Left lobe of liver (tissue), 2 donors: ENCODE measurements at places on chromosomes 3 and 15. TPM values are rescaled to one million over a fixed set of nuclear protein-coding genes. Genes with fewer than 3 reads are reported as not detected.

TTBK2 gene
- total RNA-seq = 6.6 TPM

TMEM207 gene
- total RNA-seq = not detected

ANKUB1 gene
- total RNA-seq = not detected

MYRIP gene
- 12.7 TPM for total RNA-seq

GOLGA6B gene
- total RNA-seq = 1.4 TPM

ROPN1 gene
- total RNA-seq = not detected

TEX55 gene
- not detected for total RNA-seq

GOLGA8N gene
- 8.8 TPM for total RNA-seq

- no peak for DNase-seq
These were observed 253.2 kb upstream of the LRTM1 start for GRCh38 chr3:55180936-55181535.

GRCh38 chr15:81330366-81331090 is 6.6 kb upstream of the STARD5 start:
- no peak for DNase-seq

DNA sequence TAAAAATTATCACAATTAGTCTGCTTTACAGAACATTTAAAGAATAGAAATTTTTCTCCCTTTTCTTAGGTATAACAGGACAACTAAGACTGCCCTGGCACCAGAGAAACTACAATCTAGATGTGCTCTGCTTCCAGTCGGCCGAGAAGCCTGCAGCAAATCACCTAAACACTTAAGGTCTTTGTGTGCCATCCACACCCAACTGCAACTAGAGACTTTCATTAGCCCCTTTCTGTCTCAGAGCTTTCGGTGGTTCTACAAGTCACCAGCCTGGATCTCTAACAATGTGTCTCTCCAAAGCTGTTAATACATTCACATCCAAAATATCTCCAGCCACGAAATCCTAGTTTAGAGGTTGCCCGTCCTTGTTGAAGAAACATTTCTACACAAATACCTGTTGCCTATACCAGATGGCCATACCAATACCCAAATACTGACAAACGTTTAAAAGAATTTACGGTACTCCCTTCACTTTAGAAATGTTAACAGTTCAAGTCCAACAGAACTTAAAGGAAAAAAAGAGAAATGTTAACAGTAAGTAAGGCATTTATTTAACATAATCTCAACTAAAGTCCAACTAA is 6.7 kb downstream of the PRC1 start:
- DNase-seq = no peak

DNA sequence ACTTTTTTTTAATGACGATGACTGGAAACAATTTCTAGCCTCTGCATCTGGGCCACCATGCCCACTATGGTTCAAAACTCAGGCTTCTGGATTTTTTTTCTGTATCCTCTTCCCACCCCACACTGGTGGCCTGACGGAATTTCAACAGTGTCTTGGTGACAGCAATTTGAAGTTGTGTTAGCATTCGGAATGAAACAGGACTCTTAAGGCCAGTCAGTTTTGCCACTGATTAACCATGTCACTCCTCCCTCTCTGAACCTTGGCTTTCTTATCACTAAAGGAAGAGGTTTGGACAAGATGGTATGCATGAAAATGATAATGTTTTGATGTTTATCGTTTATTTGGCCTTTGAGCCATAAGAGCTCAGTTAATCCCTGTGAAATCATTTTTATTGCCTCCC is 41.6 kb upstream of the BDH1 start:
- no peak for DNase-seq

- DNase-seq = no peak
These were observed 27.1 kb downstream of the FILIP1L start for GRCh38 chr3:100087198-100087597.

DNA sequence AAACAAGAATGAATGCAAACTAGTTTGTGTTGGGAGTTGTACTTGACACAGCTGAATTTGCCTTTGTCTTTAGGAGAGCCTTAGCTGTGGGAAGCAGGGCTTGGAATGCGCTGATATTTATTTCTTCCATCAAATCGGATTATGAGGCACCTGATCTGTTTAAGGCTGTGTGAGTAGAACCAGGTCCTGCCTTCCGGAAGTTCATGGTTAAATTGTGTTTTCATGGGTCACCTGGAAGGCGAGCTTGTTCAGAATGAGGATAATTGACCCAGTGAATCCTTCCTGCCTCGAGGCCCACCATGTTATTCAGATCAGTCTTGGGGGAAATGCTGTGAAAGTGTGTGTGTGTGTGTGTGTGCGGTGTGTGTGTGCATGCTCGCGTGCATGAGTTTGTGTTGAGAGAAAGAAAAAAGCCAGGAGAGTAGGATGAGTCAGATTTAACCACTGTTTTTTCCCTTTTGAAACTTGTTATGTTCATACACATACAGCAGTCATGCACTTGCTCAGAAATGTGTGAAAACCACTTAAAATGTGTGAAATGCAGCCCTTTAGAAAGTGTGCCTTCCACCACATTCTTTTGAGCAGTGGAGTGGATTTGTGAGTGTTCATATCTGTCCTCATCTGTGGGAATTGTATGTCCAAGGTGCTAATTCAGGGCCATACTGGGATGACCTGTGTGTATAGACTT is 36.7 kb downstream of the SMAD3 start:
- no peak for DNase-seq

DNA sequence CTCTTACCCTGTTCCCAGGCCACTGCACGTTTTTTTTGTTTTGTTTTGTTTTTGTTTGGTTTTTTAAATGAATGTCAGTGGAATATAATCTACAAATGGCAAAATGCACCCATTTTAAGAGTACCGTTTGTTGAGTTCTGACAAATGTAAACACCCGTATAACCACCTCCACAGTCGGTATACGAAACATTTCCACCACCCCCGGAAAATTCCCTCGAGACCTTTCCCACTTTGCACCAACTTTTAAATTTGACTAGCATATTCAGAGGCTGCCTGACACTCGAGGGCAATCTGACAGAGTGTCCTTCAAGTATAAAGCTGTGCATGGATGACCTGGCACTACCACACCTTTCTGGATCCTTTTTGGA is 613 bp upstream of the ARHGEF3 start:
- no peak for DNase-seq

GRCh38 chr3:103105206-103105605 is 670.4 kb downstream of the ZPLD1 start:
- DNase-seq = no peak

GRCh38 chr3:132232231-132232792 is 84.9 kb upstream of the ACP3 start:
- DNase-seq = no peak

GRCh38 chr3:140377644-140378043 is 300.2 kb upstream of the TRIM42 start:
- no peak for DNase-seq

- peak; percentile 88 for DNase-seq
These were observed 68.4 kb upstream of the HACD2 start for GRCh38 chr3:123653221-123653682.

DNA sequence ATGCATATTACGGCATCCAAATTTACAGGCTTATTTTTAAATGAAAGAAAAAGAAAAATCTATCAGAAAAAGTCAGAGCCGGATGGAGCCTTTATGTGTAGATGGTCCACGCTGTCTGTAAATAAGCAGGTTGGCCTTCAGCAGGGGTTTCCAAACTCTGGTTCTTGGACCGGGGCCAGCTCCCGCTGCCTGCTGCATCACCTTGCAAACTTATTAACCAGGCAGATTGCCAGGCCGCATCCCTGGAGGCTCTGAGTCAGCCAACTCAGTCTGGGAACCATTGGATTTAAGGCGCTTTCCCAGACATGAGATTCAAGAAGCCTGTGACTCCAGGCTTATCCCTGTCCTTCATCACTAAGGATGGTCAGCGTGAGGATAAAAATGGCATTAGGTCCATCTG is 212.4 kb downstream of the OPA1 start:
- DNase-seq = no peak

- DNase-seq = no peak
These were observed 222.8 kb downstream of the FOXP1 start for GRCh38 chr3:71360764-71361163.

- DNase-seq = no peak
These were observed 29.9 kb upstream of the MFSD1 start for GRCh38 chr3:158771982-158772381.

GRCh38 chr15:81955382-81956062 is 90.3 kb downstream of the MEX3B start:
- DNase-seq = no peak

DNA sequence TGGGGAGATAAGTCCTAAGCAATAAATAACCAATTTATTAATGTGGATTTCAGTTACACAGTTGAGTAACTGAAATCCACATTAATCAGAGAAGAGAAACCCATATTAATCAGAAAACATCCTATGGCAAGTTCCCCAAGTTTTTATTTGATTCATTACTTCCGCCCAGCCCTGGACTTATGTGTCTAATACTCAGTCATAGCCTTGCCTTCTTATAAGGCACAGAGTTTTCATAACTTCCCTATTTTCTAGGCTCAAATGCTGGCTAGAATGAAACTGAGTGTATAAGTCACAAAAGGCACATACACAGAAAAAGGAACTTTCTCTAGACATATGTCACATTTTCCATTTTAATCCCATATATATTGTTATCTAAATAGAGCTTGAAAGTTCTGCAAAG is 28.8 kb downstream of the CD47 start:
- no peak for DNase-seq

- no peak for DNase-seq
These were observed 155.9 kb downstream of the AKAP13 start for GRCh38 chr15:85536341-85536740.

- no peak for DNase-seq
These were observed 714 bp downstream of the ECT2 start for GRCh38 chr3:172751175-172751704.

DNA sequence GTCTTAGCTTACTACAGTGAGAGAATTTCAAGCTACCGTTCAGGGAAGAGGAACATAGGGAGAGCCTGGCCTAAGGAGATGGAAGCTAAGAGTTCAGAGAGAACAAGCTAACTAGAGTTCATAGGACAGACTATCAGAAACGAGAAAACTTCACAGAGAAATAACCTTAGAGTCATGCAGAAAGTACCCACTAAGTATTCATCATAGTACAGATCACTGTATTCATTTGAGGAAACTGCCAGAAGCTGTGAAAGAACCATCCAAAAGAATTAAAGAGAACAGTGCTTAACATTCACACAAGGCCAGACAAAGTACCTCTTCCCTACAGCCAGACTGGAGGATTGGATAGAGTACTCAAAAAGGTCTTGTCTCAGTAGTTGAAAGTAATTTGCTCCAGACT is 15.2 kb upstream of the GBE1 start:
- no peak for DNase-seq

DNA sequence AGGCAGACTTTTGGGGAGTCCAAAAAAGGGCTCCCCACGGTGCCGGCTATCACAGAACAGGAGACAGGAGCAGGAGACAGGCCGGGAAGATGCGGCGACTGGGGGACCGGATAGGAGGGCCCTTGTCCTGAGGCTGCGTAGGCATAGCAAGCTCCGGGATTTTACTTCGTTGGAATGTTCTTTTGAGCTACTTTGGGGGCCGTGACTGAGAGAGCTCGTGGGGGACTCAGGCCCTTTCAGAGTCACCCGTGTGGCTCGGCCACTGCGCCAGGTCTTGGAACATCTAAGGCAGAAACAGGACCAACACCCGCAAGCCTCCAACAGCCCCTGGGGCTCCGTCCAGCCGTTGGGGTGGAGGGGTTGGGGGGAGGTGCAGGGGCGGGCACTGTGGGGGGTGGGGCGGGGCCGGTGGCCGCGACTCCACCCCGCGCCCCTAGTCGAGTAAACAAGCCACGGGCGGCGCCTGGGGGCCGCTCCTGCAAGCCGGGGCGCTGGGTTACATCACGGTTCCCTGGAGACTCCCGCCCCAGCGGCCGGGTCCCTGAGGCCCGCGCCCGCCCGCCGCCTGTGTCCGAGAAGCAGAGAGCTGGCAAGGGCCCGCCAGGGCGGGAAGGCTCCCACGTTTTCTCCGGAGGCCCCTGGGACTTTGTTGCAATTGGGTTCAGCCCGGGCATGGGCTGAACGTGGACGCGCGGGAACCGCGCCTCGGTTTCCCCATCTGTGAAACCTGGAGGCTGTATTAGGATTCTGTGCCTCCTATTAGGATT is 23.3 kb upstream of the C15orf39 start:
- no peak for DNase-seq

GRCh38 chr3:131597816-131598215 is 95.0 kb upstream of the MRPL3 start:
- no peak for DNase-seq
